ENCODE measurements at places on chromosomes 7 and 10.

GRCh38 chr7:75878312-75878768 lies 494 bp upstream of the RHBDD2 start:
- no peak for DNase-seq

- DNase-seq = no peak
Measured at GRCh38 chr10:113291413-113291812, 261.4 kb upstream of the HABP2 start.

DNA sequence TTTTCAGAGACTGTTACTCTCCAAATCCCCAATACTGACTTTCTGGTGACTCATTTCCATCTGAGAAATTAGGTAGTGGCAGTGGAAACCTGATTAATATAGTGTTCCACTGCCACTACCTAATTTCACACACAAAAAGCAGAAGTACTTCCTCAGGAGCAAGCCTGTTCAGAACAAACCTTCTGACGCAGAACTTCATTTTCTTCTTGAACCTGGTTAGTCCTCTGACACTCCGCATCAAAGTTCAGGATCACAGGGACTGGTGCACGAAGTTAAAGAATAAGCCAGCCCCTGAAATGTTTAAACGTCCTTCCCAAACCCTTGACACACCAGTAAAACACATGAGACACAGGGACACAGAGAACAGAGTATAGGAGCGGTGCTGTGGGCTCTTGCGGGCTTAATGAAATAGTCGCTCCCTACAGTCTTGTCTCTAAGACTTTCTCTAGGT lies 4.4 kb downstream of the WDR91 start:
- no peak for DNase-seq

GRCh38 chr7:13742811-13743210 lies 246.7 kb downstream of the ETV1 start:
- no peak for DNase-seq

DNA sequence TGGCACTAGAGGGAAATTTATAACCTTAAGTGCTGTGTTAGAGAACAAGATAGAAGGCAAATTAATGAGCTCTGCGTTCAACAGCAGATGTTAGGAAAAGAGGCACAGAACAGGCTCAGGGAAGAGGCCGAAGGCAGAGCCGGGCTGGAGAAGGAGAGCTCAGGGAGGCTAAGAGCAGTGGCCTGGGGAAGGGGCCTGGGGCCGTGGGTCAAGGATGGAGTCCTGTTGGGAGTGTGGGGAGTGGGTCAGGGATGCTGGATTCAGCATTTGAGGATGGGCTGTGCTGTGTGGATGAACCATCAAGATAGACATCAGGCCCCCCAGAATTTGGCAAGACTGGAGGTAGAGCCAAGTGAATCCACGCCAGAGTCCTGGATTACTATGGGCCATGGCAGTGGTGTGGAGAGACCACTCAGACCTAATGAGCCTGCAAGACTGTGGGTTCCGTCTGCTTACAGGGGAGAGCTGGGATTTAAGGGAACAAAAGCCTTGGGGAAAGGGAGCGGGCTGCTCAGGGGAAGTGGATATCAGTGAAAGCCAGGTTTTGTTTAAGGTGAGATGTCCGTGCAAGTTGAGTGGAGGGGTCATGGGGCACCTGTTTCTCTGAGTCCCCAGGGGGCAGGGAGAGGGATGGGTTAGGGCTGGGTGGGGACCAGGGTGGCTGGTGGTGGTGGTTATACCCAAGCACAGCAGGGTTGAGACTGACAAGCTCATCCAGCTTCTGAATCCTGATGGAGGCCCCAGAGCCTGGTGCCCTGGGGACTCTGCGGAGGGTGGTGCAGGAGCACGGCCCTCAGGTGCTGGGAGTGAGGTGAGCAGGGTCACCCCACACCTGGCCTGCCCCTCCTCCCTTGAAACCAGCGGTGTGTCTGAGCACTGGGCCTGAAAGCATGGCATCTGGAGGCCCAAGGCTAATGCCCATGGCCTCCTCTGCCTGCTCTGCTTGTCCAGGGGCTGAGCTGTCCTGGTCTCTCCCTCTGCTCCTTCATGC lies 101.7 kb downstream of the BMS1 start:
- DNase-seq = no peak

DNA sequence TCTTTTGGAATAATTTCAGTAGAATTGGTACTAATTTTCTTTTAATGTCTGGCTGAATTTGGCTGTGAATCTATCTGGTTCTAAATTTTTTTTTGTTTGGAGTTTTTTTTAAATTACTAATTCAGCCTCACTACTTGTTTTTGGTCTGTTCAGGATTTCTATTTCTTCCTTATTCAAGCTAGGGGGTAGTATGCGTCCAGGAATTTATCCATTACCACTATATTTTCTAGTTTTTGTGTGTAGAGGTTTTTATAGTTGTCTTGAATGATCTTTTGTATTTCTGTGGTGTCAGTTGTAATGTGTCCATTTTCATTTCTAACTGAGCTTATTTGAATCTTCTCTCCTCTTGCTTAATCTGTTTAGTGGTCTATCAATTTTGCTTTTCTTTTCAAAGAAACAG lies 48.9 kb upstream of the ICA1 start:
- DNase-seq = no peak

GRCh38 chr7:16652888-16653287 lies 6.9 kb downstream of the BZW2 start:
- no peak for DNase-seq

DNA sequence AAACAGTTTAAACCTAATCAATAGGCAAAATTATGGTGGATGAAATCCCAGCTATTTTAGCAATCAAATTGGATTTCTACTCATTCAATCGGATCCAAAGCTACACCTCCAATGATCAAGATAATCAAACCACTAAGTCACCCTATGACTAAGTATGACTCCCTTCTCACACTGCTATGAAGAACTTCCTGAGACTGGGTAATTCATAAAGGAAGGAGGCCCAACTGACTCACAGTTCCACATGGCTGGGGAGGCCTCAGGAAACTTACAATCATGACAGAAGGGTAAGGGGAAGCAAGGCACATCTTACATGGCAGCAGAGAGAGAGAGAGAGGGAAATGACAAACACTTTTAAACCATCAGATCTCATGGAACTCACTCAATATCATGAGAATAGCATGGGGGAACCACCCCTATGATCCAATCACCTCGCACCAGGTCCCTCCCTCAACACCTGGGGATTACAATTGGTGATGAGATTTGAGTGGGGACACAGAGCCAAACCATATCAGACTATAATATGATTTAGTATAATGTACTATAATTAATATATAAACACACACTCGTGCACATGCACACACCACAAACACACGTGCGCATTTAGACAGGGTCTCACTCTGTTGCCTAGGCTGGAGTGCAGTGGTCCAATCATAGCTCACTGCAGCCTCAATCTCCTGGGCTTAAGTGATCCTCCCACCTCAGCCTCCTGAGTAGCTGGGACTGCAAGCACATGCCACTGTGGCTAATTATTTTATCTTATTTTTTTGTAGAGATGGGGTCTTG lies 213.6 kb upstream of the FOXK1 start:
- no peak for DNase-seq

DNA sequence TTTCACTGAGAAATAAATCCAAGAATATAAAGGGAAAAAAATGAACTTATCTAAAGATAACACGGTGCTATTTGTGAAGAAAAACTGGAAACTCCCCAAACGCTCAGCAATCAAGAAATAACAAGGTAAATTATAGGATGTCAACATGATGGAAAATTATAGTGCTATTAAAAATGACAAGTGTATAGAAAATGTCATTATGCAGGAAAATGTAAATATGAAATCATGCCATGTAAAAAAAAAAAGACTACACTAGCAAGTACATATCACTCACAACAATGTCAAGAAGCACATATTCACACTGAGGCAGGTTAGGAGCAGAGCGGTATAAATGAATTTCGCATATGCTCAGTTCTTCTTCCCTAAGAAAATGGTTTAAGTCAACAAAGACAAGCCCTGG lies 27.7 kb downstream of the KLRG2 start:
- no peak for DNase-seq

DNA sequence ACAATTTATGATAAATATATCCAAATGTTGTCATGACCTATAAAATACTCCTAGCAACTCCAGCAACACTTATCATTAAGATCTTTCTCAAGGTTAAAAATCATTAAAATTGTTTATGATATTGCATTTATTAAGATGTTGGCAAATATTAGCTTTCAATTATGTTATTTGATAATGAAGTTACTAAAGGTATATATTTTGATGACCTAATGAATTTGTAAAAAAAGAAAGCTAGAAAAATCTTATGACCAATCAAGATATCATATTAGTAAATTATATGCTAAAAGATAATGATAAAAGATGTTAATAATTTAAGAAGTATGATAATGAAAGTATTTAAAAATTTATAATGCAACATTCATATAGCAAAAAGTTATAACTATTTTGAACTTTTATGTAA lies 66.3 kb upstream of the RAB18 start:
- DNase-seq = no peak

- no peak for DNase-seq
Measured at GRCh38 chr10:92829786-92830377, 18.4 kb upstream of the EXOC6 start.

GRCh38 chr7:18952846-18953245 lies 164.6 kb downstream of the TWIST1 start:
- DNase-seq = no peak

- no peak for DNase-seq
Measured at GRCh38 chr7:86833360-86833759, 189.7 kb downstream of the GRM3 start.

- no peak for DNase-seq
Measured at GRCh38 chr10:132889556-132889955, 52.8 kb downstream of the CFAP46 start.

DNA sequence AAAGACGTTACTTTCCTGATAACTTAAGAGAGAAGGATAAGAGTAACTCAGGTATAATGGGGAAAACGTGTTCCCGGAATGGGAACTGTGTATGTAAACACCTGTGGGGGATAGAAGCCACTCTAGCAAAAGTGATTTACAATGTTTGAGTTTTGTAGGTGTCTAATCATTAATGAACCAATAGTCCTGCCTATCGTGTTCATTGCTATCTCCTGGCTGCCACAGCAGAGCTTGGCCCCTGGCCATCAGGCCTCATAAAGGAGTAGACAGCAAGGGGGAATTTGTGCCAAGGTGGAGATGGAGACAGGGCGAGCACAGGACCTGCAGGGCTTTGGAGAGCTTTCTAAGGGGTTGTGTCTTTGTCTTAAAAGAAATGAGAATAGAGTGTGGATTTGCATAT lies 102.1 kb downstream of the GAD2 start:
- no peak for DNase-seq

DNA sequence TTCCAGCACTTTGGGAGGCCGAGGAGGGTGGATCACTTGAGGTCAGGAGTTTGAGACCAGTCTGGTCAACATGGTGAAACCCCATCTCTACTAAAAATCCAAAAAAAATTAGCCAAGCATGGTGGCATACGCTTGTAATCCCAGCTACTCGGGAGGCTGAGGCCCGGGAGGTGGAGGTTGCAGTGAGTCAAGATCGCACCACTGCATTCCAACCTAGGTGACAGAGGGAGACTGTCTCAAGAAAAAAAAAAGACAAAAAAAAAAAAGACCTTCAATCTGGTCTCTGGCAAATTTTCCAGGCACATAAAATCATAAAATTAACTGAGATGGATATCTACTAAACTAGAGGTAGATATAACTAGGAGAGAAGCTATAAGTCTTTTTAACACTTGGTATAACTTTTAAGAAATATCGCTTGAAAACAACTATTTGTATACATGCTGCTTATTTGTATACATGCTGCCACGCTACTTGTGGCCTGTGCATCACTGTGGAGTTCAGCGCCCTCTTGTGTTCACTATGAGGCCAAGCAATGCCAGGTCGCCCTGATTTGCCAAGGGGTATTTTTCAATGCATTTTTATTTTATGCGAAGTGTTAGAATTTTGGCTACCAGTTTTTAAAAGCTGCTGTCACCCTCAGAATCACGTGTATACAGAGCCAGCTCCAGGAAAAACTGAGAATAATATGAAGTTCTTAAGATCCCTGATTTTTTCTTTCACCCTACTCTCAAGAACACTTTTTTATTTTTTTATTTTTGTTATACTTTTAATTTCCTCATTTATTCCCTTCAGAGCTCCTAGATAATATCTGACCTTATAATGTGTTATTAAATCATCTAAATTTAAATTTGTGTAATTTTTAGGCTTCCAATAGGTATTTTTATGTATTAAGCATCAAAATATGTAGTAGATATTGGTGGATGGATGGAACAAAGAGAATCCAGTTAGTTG lies 26.7 kb downstream of the CYCS start:
- peak; percentile 5 for DNase-seq

DNA sequence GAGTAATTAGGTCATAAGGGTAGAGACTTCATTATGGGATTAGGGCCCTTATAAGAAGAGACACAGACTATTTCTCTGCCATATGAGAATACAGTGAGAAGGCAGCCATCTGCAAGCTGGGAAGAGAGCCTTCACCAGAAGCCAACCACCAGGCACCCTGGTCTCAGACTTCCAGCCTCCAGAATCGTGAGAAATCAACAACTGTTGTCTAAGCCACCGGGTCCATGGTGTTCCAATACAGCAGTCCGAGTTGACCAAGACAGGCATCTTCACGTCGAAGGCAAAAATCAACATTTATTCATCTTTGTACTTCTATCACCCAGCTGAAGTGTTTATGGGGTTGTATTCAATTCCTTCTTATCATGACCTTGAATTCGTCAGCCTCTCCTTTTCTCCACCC lies 5.3 kb downstream of the TUBAL3 start:
- DNase-seq = no peak

- no peak for DNase-seq
Measured at GRCh38 chr7:46660402-46660980, 739.4 kb upstream of the IGFBP3 start.

DNA sequence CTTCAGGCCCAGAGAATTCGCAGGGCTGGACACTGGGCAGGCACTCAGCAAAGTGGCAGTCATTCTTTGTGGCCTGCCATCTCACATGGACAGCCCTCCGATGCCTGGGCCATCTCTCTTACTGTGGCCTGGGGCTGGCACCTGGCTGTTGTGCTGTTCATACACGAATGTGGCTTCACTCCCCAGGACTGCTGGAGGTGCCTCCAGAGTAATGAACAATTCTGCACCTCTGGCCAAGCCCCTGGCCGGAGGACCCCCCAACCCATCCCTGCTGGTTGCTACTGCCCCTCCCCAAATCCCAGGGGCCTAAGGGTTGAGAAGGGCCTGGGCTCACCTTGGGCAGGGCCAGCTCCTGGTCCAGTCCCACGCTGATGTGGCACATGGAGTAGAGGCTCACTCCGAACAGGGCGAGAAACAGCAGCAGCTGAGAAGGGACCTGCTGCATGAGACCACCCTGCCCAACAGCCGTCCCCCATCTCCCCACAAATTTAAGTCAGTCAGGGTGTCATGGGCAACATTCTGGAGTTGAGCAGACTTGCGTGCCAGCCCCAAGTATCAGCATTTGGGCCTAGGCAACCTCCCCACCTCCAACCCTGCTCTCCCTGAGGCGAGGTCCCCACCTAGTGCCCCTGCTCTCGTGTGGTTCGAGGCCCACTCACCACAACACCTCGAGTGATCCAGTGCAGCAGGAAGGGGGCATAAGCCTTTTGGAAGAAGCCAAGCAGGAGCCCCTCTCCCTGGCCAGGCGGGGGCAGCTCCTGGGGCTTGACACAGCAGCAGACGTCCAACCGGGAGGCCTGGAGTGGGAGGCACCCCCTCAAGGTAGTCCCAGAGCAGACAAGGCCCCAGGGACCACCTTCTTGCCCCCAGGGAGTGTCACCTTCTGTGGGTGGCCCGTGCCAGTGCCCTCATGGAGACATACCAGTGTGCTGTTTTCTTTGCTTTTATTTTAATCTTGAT lies 9.4 kb downstream of the NPC1L1 start:
- no peak for DNase-seq

- no peak for DNase-seq
Measured at GRCh38 chr7:12975412-12975811, 288.0 kb downstream of the ARL4A start.

Data from amygdala (tissue), 56 donors.